ENCODE measurements at places on chromosomes 11 and 22.

GRCh38 chr11:118088531-118088930, 1.8 kb upstream of the SMIM35 start:
- no peak for DNase-seq

DNA sequence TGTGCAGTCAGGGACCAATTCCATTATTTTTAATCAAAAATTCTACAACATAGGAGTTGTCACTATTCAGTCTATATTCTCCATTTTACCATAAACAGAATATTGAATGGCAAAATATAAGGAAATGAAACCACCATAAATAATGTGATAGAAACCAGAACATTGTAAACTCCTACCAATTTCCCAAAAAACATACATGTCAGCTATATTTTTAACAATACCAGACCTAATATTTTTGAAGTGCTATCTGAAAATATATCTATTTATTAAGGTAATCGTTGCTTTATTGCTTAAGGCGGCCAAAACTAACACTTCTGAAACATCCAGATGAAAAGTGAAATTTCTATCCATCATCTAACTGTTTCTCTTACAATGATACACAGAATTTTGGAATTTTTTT, 123.0 kb upstream of the C11orf58 start:
- no peak for DNase-seq

DNA sequence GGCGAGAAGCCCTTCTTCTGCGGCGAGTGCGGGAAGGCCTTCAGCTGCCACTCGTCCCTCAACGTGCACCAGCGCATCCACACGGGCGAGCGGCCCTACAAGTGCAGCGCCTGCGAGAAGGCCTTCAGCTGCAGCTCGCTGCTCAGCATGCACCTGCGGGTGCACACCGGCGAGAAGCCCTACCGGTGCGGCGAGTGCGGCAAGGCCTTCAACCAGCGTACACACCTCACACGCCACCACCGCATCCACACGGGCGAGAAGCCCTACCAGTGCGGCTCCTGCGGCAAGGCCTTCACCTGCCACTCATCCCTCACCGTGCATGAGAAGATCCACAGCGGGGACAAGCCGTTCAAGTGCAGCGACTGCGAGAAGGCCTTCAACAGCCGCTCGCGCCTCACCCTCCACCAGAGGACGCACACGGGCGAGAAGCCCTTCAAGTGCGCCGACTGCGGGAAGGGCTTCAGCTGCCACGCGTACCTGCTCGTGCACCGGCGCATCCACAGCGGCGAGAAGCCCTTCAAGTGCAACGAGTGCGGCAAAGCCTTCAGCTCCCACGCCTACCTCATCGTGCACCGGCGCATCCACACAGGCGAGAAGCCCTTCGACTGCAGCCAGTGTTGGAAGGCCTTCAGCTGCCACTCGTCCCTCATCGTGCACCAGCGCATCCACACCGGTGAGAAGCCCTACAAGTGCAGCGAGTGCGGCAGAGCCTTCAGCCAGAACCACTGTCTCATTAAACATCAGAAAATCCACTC, 12.2 kb downstream of the ZNF74 start:
- no peak for DNase-seq

GRCh38 chr11:2144544-2145248, 5.5 kb upstream of the IGF2 start:
- no peak for DNase-seq

DNA sequence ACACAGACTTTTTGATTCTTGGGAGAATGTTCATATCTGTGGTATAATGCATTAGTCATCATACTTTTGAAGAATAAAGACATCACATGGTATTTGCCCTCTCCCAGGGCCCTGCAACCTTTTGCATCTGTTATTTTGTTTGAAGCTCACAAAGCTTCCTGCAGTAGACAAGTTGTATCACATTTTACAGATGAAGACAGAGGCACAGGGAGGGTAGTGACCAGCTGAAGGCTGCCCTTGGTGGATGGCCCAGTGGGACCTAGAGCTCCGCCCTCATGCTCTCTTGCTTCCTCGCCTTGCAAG, 66.4 kb downstream of the UBASH3B start:
- DNase-seq = no peak

DNA sequence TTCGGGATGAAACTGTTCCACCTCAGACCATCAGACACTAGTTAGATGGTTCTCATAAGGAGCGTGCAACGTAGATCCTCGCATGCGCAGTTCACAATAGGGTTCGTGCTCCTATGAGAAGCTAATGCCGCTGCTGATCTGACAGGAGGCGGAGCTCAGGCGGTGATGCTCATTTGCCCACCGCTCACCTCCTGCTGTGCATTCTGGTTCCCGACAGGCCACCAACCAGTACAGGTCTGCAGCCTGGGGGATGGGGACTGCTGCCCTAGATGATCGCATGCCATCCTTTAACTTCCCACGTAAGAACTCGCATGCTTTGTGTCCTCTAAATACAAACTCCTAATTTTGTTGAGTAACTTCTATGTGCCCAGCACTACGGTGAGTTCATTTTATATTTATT, 62.6 kb downstream of the EFCAB6 start:
- DNase-seq = no peak

- DNase-seq = no peak
Observed at GRCh38 chr11:74720596-74721478, 10.4 kb downstream of the CHRDL2 start.

DNA sequence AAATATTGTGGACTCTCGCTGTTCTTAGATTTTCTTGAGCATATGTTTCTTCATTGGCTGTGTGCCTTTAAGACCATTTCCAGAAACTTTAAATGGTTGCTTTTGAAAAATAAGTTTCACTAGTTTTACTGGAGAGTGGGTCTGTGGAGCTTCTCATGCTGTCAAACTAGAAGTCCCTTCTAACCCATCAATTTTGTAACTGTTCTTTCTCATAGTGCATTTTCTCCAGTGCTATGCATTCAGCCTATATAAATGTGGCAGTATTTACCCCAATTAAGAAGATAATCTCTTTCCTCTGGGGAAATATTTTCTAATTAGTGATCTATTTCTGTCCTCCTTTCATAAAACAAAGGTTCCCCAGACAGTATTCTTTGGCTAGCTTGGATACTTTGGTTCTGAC, 97.9 kb upstream of the RRM1 start:
- no peak for DNase-seq

- DNase-seq = no peak
Observed at GRCh38 chr11:32171445-32171844, 80.6 kb downstream of the RCN1 start.

DNA sequence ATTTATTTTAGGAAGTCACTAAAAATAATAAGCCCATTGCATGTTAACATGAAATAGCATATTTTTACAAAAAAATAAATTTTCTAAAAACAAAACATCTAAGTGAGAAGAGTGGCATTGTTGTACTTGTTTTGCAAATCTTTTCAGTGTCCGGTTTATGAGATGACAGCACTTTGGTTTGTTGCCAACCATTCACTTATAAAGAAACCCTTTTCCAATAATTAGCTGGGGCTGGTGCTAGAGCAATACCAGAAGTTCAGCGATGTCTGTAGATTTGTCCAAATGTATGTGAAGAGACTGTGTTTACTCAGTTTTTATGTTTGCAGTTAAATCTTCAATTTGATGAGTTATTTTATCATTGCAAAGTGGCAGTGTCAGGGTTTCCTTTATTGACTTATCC, 22.1 kb upstream of the KRTAP5-7 start:
- DNase-seq = no peak

DNA sequence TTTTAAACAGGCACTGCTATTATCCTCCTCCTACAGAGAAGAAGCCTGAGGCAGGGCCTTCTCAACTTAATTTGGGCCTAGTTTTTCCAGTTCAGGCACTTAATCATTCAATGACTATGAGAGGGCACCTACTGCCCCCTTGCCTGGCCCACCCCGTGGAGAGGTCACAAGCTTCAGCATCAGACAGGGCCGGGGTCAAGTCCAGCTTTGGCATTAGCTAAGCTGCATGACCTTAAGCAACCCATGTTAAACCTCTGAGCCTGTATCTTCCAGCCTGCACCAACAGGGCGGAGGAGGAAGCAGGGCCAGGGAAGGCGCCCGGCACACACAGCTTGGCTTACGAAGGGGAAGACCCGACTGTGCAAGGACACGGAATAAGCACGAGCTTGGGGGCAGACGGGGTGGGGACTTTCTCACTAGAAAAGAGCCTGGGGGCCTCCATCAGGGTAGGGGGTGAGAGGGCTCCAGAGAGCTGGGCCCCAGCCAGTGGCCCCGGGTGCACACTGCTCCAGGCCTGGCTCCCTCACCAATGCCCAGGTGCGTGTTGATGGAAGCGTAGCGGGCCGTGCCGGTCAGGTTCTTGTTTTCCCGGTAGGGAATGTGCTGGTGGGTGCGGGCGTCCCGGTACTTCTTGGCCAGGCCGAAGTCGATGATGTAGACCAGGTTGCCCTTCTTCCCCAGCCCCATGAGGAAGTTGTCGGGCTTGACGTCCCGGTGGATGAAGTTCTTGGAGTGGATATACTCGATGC, 16.9 kb downstream of the CSNK1E start:
- DNase-seq = no peak

GRCh38 chr11:64754124-64754918, 5.5 kb downstream of the PYGM start:
- DNase-seq = no peak

DNA sequence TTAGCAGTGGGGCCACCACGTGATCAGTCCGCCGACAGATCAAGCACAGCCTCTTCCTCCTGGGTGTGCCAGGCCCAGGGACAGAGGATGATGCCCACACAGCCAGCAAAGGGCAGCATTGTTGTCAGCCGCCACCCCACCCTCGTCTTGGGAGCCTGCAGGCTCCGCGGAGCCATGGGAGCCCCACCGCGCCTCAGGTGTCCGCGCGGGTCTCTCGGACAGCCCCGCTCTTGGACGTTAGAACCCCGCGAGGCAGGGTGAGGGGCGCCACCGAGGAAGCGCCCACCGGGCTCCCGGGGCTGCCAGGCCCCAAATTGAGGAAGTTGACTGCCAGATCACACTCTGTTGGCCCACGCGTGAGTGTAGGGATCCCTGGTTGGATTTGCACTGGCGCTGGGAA, 83.9 kb upstream of the MS4A8 start:
- no peak for DNase-seq

DNA sequence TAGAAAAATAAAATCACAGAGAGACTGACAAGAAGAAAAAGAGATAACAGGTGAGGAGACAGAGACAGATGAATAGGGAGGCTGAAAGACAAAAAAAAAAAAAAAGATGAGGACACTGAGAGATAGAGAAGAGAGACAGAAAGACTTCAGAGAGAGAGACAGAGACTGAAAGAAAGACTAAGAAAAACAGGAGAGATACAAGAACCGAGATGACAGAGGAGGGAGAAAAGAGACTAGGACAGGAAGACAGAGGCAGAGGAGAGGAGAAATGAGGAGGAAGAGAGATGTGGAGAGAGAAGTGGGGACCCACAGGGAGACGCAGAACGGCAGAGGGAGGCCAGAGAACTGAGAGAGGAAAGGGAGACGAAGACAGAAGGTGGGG, 771 bp downstream of the GPR83 start:
- no peak for DNase-seq

GRCh38 chr11:10400856-10401255, 54.2 kb upstream of the AMPD3 start:
- no peak for DNase-seq

- DNase-seq = no peak
Observed at GRCh38 chr11:88474655-88475054, 137.1 kb upstream of the CTSC start.

- DNase-seq = no peak
Observed at GRCh38 chr11:35593143-35593542, 25.1 kb upstream of the FJX1 start.

- DNase-seq = peak; percentile 71
Observed at GRCh38 chr11:77287615-77288273, 13.7 kb downstream of the GDPD4 start.

GRCh38 chr11:116840224-116840745, 2.9 kb upstream of the APOA1 start:
- no peak for DNase-seq

- DNase-seq = no peak
Observed at GRCh38 chr11:5923427-5923776, 18.6 kb upstream of the OR56A3 start.

- no peak for DNase-seq
Observed at GRCh38 chr22:21942407-21943343, 10.0 kb downstream of the PPM1F start.

DNA sequence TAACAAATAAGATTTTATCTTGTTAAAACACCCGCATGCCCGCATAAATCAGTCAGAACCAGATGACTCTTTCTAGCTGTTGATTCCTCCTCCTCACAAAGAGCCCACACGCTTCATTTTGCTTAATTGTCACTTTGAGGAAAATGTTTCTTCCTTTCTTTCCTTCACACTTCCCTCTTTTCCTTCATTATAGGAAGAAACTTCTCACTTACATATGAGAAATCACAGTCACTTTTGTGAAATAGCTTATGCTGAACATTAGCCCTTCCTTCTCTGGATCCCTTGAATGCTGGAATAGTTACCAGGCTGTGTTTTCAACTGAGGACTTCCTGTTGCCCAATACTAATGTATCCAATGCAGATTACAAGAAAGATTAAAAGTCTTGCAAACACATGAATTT, 5.8 kb downstream of the MS4A6E start:
- no peak for DNase-seq

GRCh38 chr22:50314455-50315288, 7.2 kb upstream of the PLXNB2 start:
- DNase-seq = no peak

DNA sequence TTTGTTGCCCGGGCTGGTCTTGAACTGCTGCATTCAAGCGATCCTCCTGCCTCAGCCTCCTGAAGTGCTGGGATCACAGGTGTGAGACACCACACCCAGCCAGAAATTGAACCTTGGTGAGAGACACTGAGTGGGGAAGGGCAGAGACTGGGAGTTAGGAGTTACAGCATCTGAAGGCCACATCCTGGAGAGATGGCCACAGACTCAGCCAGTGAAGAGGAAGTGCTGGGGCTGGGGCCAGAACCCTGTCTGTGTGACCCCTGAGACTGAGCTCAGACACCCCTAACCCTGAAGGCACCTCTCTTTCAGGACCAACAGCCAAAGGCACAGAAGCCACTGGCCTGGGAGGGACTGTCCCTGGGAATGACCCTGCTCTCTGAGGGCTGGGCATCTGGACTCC, 33.8 kb downstream of the TXN2 start:
- DNase-seq = no peak

- DNase-seq = no peak
Observed at GRCh38 chr11:85307366-85307765, 319.8 kb downstream of the DLG2 start.
